ENCODE measurements at places on chromosomes 2 and 18.

DNA sequence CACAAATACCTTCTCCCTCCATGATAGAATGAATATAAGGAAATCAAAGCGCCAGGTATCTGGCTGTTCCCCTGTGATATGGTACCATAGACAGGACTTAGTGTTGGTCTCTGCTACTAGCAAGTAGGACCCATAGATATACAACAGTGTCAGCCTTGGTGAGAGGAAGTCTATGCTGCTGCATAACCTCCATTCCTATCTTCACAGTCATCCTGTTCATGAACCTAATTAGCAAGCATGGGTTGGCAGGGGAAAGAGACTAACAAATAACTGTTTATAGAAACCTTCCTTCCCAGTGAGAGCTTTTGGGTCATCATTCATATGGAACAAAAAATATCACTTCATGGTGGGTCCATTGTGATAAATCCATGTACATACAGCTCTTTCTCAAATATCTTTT lies 188.9 kb upstream of the FAM98A start:
- no peak for DNase-seq

GRCh38 chr2:150417278-150417677 lies 70.2 kb downstream of the RND3 start:
- DNase-seq = no peak

GRCh38 chr2:113183703-113184102 lies 9.9 kb downstream of the PSD4 start:
- DNase-seq = no peak

DNA sequence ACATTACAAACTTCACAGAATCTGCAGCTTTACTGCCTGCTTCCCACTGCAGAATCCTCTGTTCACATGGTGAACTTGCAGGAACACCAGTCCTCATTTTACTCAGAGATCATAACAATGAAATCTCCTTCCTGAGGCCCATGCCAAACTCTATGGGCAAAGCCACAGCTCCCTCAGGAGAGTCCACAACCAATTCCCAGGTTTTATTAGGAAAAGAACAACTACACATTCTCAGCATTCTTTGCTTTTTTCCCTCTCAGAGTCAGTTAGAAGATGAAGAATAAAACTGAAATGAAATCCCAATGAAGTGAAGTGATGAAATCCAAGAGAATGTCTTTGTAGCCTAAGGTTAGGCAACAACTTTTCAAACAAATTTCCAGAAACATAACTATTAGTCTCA lies 233.7 kb downstream of the DSEL start:
- no peak for DNase-seq

- no peak for DNase-seq
Measured at GRCh38 chr2:85796341-85797262, 42.8 kb downstream of the ATOH8 start.

DNA sequence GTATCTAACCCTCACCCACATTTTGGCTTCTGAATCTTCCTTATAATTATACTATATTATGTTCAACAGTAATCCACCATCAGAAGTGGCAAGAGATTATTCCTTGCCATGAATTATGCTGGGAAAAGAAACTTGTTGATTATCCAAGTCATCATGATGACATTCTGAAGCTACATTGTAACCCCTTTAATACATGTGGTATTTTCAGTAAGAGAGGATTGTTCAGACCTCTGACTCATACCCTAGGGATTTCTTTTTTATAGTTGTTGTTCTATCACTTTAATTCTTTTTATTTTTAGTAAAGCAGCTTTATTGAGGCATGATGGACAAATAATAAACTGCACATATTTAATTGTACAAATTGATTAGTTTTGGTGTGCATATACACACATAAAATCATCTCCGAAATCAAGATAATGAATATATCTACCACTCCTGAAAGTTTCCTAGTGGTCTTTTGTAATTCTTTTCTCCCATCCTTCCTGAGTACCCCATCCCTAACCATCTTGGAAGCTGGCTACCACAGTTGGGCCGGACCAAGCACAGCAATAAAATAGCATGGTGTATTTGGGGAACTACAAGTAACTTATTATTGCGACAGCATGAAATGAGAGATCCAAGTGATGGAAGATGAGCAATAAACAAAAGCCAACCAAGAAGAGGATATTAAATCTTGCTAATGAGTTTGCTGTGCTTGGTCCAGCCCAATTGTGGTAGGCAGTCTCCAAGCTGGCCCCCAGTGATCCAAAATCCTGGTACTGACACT lies 159.9 kb downstream of the BARD1 start:
- no peak for DNase-seq

- no peak for DNase-seq
Measured at GRCh38 chr2:230774348-230774951, 61.8 kb downstream of the CAB39 start.

- DNase-seq = no peak
Measured at GRCh38 chr2:194822097-194822496, 834.9 kb upstream of the SLC39A10 start.

DNA sequence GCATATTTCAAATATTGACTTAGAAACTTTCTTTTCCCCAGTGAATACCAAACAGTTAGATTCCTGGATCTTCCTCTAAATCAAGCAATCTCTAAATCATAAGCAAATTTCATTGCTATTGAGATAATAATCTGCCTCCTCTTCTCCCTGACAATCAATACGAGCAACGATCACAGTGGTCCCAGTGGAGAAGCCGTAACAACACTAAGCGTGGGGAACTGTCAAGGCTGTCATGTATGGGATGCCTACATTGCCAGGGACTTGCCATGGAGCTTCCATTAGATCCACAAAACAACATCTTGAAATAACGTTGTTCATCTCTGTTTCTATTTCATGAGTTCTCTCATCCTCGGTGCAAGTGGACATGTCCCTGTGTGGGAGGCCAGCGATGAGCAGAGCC lies 61.3 kb downstream of the SNTG2 start:
- no peak for DNase-seq

GRCh38 chr2:47033102-47033880 lies 117.7 kb upstream of the MCFD2 start:
- DNase-seq = no peak

- DNase-seq = no peak
Measured at GRCh38 chr18:63440881-63441280, 18.6 kb upstream of the VPS4B start.

GRCh38 chr2:240467149-240467642 lies 31.7 kb downstream of the GPC1 start:
- peak; percentile 0 for DNase-seq

DNA sequence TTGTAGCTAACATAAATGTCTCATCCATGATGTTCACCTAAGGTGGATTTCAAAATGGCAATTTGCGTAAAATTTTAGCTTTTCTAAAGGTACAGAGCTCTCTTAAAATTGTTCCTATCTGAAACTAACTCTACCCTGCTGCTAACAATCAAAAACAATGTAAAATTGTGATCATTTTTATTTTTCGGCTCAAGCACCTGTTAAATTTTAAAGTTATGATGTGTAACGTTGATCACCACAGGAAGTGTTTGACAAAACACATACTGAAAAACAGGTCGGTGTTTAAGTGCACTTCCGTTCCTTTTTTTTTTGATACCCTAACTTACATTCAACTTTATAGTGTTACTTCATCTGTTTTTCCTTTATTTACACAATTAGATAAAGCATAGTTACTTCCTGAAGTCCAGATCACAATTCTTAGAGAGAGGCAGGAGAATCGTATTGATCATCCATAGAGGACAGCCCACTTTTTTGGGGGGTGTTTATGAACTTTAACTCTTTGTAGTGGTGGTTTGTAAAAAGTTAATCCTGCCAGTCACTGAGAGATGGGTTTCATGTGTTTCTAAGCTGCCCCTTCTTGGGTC lies 6.0 kb upstream of the NCK2 start:
- DNase-seq = peak; percentile 67

- DNase-seq = no peak
Measured at GRCh38 chr2:203797712-203798111, 69.9 kb upstream of the CTLA4 start.

- DNase-seq = no peak
Measured at GRCh38 chr2:241282555-241282954, 32.9 kb downstream of the HDLBP start.

DNA sequence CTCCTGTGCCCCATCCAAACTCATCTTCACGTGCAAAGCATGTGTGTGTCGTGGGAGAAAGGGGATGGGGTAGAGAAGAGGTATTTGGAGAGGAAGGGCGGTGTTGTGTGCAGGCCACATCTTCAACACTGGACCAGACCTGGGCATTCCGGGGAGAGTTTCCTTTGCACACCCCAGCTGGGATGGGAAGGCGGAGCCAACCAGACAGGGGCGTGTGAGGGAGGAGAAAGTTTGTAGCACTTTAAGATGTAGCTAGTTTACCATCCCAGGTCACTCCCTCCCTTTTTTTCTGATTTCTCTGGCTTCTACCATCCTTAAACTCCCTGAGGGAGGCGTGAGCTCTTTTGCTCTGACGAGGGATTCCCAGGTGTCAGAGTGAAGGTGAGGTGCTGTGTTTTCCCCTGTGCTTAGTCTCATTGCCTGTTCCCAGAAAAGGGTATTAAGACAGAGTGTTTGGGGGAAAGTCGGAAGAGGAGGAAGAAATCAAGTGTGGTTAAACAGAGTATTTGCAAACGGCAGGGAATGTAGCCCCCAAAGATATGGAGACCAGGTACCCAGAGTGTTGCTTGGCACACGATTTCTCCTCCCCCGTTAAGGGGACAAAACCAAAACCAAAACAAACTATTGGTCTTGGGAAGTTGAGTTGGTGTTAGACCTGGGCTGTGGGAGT lies 1.6 kb downstream of the SETBP1 start:
- DNase-seq = no peak

- no peak for DNase-seq
Measured at GRCh38 chr2:73101626-73102256, 11.0 kb downstream of the RAB11FIP5 start.

DNA sequence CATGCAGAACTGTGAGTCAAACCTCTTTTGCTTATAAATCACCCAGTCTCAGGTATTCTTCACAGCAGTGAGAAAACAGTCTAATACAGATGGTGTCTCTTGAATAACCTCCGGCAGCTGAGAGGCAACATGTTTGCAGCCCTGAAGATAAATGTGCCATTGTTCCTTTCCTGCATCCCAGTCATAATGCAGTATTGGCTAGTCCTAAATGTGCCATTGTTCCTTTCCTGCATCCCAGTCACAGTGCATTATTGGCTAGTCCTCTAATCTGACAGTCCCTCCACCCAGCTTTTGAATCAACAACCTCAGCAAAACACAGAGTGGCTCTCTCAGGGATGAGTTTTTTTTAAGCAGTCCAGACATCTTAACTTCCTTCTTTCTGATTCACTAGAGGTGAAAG lies 550.7 kb downstream of the RIT2 start:
- DNase-seq = no peak

DNA sequence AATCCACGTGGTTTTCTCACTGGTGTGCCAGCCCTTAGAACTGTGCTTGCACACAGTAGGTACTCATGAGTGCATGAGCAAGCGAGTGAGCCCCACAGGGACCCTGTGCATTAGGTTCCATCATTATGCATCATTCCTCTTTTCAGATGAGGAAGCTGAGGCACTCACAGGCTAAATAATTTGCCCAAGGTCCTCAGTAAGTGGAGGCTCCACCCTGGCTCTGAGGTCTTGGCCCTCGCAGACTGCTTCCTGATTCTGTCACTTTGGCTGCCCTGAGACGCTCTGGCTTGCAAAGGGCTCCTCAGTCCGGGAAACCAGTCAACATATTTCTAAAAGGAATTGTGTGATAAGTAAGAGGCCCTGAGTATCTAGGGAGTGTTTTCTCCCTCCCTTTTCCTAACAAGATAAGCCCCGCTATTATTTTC lies 71.7 kb downstream of the IL1R2 start:
- no peak for DNase-seq

GRCh38 chr2:97905294-97905693 lies 90.5 kb downstream of the TMEM131 start:
- no peak for DNase-seq

- no peak for DNase-seq
Measured at GRCh38 chr2:1082456-1083205, 132.0 kb downstream of the SNTG2 start.
